ENCODE measurements at places on chromosomes 2 and 18. TPM values are rescaled to one million over a fixed set of nuclear protein-coding genes. Genes with fewer than 3 reads are reported as not detected.

Gene MERTK
- total RNA-seq: 0.73 TPM

Gene LAMA1
- total RNA-seq: 0.09 TPM

Gene SLC4A5
- total RNA-seq: 19.3 TPM

Gene MPPE1
- total RNA-seq: 56.0 TPM

Gene ASXL3
- total RNA-seq: not detected

Gene IL1RL2
- total RNA-seq: not detected

Gene CAPN13
- total RNA-seq: not detected

Gene IL1RN
- not detected for total RNA-seq

Gene VAMP5
- 25.0 TPM for total RNA-seq

Gene RGPD4
- total RNA-seq: 0.37 TPM

Gene IL36RN
- not detected for total RNA-seq

Gene GRHL1
- 0.07 TPM for total RNA-seq

Measured in T-cell (primary cell).